ENCODE measurements at places on chromosomes 12 and 14.

GRCh38 chr12:121205491-121205890 is 4.4 kb upstream of the P2RX4 start:
- no peak for DNase-seq

DNA sequence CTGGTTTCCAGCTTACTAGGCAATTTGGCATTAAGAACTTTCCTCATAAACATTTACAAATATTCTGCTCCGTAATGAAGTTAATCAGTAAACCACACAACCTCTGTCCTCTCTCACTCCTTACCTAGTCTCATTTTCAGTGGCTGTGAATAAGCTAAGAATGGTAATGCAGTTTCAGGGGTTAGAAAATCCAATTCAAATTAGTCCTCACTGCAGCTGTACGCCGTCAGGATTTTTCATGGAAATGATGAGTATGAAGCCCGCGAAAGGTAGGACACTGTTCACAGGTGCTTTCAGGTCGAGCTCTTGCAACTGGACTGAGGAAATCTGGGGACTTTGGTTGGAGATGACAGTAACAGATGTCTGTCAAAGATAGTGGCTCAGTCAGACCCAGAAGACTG is 29.6 kb downstream of the NR1H4 start:
- DNase-seq: no peak

- no peak for DNase-seq
Observed at GRCh38 chr14:105153739-105154475, 14.7 kb downstream of the JAG2 start.

GRCh38 chr12:12210983-12211382 is 55.9 kb downstream of the LRP6 start:
- DNase-seq: no peak

GRCh38 chr14:73234586-73235394 is 2.5 kb upstream of the PAPLN start:
- DNase-seq: peak; percentile 46

GRCh38 chr14:101654051-101654450 is 92.8 kb downstream of the DIO3 start:
- no peak for DNase-seq

- DNase-seq: no peak
Observed at GRCh38 chr12:29804019-29804418, 20.3 kb upstream of the TMTC1 start.

DNA sequence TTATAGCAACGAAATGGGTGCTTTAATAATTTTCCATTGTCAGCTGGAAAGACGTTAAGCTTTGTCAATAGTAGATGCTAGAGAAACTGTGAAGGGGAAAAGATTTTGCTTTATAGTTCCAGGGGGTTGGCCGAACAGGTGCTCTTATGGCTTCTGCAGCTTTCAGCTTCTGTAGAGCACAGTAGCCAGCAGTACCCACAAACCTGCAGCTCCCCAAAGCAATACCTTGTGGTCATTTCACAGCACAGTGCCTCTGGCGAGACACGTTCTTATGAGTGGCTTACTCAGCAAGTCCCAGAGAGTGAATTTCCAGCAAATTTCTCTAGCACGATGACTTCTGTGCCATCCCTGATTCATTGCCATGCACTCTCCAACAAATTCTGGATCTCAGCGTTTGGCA is 416.3 kb upstream of the ATP2B1 start:
- DNase-seq: no peak

GRCh38 chr12:28209782-28210181 is 19.5 kb downstream of the CCDC91 start:
- DNase-seq: no peak

DNA sequence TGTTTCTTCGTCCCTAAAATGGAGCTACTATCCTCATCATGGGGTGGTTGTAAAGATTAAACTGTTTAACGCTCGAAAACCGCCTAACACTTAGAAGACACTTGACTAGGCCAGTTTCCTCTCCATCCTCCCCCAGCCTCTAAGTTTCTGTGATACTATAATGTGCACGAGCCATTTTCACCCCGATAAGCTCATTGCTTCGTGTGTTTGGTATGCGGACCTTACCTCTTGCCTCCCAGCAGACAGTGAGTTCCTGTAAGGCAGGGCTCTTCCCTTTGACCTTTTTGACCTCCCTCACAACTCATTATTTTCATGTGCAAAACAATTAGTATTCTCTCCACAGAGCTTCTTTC is 499 bp upstream of the GXYLT1 start:
- no peak for DNase-seq

DNA sequence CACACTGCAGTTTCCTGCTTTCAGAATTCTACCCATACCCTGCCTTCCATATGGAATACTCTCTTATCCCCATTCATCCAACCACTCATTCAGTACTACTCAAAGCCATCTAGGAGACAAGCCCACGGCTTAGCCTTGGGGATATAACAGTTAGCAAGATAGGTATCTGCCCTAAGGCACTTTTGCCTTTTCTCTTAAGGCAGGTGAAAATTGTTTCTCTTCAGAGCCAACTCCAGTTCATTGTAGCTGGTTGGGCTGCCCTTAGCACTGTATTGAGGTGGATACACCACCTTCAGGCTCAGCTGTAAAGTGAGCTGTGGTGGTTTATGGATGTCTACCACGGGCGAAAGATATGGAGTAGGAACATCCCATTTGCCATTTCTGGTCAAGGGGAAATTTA is 729.7 kb upstream of the TBX3 start:
- DNase-seq: no peak

DNA sequence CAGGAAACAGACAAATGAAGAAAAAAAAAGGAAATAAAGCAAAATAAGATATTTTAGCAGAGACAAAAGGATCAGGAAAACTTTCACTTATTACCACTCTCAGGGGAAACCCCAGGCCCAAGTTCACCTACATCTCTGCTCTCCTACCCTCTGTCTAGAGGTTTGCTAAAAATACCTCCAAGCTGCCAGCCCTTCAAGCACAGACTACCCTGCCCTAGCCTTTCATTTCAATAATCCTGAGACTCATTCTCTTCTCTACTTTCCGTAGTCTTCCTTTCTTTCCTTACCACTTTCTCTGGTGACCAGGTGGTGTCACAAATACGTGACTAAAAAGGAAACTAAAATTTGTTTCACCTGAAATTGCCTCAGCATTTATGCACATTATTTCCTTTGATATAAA is 33.8 kb downstream of the RPAP3 start:
- DNase-seq: no peak

DNA sequence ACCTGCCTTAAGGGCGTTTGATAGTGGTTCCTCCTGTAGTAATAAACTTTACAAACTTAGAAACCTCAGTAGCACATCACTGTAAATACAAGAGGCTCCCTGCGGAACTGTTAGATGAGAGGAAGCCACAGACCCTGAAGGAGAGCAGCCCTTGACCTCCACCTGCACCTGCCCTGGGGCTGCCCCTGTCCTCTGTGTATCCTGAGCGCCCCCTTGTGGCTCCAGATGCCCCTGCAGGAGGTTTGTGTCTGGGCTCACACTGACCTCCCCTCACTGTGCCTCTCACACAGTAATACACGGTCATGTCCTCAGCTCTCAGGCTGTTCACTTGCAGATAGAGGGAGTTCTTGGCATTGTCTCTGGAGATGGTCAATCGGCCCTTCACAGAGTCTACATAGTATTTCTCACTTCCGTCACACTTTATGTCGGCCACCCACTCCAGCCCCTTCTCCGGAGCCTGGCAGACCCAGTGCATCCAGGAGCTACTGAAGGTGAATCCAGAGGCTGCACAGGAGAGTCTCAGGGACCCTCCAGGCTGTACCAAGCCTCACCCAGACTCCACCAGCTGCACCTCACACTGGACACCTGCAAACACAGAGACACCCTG is 1059.8 kb downstream of the TMEM121 start:
- DNase-seq: no peak

DNA sequence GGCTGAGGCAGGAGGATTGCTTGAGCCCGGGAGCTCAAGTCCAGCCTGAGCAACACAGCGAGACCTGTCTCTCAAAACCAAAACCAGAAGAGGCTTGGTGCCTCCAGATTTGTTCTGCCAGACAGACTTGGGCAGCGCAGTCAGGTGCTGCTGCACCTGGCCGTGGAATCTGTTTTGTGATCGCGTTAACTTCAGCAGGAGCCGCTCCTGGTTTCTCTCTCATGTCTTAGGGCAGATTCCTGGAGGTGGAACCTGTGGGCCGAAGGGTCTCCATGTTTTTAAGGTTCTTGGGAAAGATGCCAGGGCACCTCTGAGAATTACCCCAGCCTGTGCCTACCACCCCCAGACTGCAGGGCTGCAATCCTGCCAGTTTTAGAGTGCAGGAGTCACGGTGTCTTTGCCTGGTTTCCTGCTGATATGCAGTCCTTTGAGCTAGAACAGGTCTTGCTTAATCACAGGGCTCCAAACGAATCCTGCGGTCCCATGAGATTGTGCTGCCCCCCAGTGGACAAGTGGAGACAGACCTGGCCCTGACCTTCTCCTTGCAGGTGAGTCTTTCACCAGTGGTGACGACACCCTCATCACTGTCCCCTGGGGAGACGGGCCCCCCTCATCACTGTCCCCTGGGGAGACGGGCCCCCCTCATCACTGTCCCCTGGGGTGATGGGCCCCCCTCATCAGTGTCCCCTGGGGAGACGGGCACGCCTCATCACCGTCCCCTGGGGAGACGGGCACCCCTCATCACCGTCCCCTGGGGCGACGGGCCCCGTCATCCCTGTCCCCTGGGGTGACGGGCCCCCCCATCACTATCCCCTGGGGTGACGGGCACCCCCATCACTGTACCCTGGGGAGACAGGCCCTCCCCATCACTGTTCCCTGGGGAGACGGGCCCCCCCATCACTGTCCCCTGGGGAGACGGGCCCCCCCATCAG is 37.6 kb downstream of the PACS2 start:
- DNase-seq: peak; percentile 88

- no peak for DNase-seq
Observed at GRCh38 chr14:24534286-24534685, 26.2 kb upstream of the CMA1 start.

DNA sequence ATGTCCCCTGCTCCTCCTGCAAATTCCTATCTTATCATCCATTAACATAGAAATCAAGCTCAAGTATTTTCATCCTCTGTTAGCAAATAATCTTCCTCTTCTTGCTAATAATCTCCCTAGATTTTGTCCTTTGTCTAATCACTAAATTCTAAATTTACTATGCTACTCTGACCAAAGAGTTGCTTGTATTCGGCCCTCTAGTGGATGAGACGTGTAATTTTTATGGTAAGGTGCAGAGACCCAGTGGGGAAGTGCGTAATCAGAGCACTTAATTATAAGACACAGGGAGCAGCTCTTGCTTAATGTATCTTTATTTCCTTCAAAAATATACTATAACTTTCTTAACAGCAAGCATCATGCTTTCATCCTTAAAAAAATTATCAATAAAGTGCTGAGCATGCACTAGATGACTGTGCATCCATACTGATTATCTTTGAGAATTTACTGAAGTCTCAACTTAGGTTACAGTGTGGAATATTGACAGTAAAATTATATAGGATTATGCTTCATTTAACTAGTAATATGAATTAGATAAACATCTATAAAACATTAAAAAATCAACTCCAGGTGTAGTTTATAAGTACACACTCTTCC is 212.6 kb downstream of the SLC16A7 start:
- DNase-seq: no peak

- no peak for DNase-seq
Observed at GRCh38 chr14:88604212-88604611, 41.4 kb downstream of the ZC3H14 start.

GRCh38 chr14:55607386-55607785 is 27.4 kb downstream of the KTN1 start:
- no peak for DNase-seq

GRCh38 chr14:103908580-103908979 is 19.7 kb upstream of the TDRD9 start:
- DNase-seq: no peak

DNA sequence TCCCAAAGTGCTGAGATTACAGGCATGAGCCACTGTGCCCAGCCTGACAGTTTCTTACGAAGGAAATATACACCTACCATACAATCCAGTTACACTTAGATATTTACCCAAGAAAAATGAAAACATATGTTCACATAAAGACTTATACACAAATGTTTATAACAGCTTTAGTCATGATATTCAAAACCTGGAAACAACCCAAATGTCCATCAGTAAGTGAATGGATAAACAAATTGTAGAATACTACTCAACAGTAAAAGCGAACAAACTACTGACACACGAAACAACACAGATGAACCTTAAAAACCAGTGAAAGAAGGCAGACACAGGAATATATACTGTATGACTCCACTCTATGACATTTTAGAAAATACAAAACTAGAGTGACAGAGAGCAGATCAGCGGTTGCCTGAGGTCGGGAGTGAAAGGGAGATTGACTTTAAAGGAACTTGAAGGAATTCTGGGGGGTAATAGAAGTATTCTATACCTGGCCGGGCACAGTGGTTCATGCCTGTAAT is 83.6 kb downstream of the SPRING1 start:
- DNase-seq: no peak

GRCh38 chr12:124541322-124541721 is 26.1 kb downstream of the NCOR2 start:
- no peak for DNase-seq

DNA sequence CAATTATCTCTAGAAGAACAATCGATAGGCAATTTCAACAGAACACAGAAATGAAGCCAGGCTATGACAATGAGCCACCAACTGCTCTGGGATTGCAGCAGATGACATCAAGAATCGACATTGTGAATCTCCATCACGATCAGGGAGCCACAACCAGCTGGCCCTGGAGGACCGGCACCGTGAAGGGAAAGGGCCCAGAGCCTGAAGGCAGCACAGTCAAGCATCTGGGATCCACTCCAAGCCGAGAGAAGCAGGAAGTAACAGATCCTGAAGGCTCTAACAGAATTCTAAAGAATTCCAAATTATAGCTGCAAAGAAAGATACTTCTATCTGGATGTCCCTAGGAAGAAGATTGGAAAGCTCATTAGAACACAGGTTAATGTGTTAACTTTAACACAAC is 61.0 kb downstream of the LRRC74A start:
- DNase-seq: no peak

DNA sequence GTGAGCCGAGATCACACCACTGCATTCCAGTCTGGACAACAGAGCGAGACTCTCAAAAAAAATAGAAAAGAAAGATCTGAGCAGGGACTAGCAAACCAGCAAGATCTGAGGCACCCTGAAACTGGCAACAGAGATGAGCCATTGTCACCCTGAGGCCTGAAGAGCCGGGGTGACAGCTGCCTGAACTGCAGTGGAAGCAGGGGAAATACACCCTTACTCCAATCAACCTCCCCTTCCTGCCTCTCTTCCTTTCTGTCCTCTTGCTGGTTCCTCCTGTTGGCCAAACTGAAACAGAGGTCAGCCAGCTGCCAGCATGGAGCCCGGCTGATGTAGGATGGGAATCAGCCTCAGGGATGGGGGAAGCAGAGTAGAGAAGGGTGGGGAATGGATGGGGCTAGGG is 192.0 kb downstream of the CHST11 start:
- no peak for DNase-seq

Measured in ecto neural progenitor cell (in vitro differentiated cells).